ENCODE measurements at places on chromosomes 5 and 9.
A peak's percentile ranks its signal among the peaks of the same experiment; 100 is the strongest.

DNA sequence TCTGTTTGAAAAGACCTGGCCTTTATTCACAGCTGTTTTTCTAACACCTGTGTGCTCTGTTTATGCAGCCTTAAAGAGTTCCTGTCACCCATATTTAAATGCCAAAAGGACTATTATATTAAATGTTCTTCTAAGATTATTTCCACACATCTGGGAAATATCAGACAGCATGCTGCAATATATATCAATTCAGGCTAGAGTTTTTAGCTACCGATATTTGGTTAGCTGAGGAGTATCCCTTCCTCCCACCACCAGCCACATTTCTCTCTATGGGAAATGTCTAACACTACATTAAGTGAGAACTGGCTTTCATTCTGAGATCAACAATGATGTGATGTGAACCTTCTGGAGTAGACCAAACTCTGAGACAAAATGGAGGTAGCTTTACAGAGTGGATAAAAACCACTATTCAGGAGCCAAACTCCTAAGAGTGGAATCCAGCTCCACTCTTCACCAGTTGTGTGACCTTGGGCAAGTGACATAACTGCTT lies 509.2 kb downstream of the ZNF608 start:
- H3K4me1 ChIP-seq: no peaks in the 10 kb centered on the region
- H3K27ac ChIP-seq: no peak overlapping the region
- H3K4me3 ChIP-seq: no peak overlapping the region
- no peaks in the 10 kb centered on the region for H3K36me3 ChIP-seq
- H3K27me3 ChIP-seq: no peaks in the 10 kb centered on the region
- no peak for DNase-seq

DNA sequence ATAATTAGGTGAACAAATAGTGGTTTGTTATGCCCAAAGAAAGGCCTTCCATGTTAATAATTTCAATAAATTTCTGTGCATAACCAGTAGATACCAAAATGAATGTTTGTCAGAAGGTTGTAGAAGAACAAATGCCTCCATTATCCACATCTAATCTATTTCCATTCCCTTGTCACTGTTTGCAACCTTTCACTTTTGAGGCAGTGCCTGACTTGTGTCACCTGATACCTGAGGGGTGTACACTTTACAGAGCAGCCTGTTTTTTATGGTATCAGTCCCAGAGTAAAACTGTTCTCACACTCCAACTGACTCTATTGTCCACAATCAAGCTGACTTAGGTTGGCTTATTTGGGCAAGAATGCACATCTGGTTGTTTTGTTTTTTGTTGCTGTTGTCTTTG lies 40.1 kb downstream of the FREM1 start:
- H3K27ac ChIP-seq: no peak overlapping the region
- H3K4me1 ChIP-seq: no peaks in the 10 kb centered on the region
- H3K36me3 ChIP-seq: no peaks in the 10 kb centered on the region

DNA sequence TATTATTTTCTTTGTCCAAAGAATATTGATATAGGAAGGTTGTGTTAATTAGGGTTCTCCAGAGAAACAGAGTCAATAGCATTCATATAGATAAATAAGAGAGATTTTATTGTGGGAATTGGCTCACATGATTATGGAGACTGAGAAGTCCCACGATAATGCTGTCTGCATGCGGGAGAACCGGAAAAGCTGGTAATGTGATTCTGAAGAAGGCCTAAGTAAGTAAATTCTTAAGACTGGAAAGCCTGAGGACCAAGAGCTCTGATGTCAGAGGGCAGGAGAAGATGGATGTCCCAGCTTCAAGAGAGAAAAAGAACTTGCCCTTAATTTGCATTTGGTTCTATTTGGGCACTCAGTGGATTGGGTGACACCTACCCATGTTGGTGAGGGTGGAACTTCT lies 307.4 kb upstream of the C9orf72 start:
- H3K36me3 ChIP-seq: no peaks in the 10 kb centered on the region
- H3K4me3 ChIP-seq: no peak overlapping the region
- no peak overlapping the region for H3K27ac ChIP-seq

- H3K36me3 ChIP-seq: no peaks in the 10 kb centered on the region
- H3K4me1 ChIP-seq: no peaks in the 10 kb centered on the region
- no peak for DNase-seq
- no peak overlapping the region for H3K4me3 ChIP-seq
Observed at GRCh38 chr5:87899208-87899661, 369.4 kb downstream of the TMEM161B start.

- H3K27ac ChIP-seq: no peak overlapping the region
- no peaks in the 10 kb centered on the region for H3K27me3 ChIP-seq
- no peak overlapping the region for H3K4me3 ChIP-seq
- no peaks in the 10 kb centered on the region for H3K4me1 ChIP-seq
- peaks cover 44% of the 10 kb centered on the region for H3K36me3 ChIP-seq
- peak; percentile 37 for DNase-seq
Observed at GRCh38 chr9:2181792-2182191, 166.6 kb downstream of the SMARCA2 start.

- no peak overlapping the region for H3K4me3 ChIP-seq
- DNase-seq: no peak
- no peak overlapping the region for H3K27ac ChIP-seq
- no peaks in the 10 kb centered on the region for H3K36me3 ChIP-seq
Observed at GRCh38 chr5:162762119-162762518, 675.3 kb upstream of the CCNG1 start.

GRCh38 chr5:72848474-72849428 lies 32.3 kb downstream of the TNPO1 start:
- H3K36me3 ChIP-seq: peaks cover 10% of the 10 kb centered on the region
- peaks cover 13% of the 10 kb centered on the region for H3K4me1 ChIP-seq
- peak; percentile 24 for DNase-seq
- no peaks in the 10 kb centered on the region for H3K27me3 ChIP-seq
- H3K4me3 ChIP-seq: peak overlapping the region; percentile 91
- H3K27ac ChIP-seq: peak overlapping the region; percentile 90

DNA sequence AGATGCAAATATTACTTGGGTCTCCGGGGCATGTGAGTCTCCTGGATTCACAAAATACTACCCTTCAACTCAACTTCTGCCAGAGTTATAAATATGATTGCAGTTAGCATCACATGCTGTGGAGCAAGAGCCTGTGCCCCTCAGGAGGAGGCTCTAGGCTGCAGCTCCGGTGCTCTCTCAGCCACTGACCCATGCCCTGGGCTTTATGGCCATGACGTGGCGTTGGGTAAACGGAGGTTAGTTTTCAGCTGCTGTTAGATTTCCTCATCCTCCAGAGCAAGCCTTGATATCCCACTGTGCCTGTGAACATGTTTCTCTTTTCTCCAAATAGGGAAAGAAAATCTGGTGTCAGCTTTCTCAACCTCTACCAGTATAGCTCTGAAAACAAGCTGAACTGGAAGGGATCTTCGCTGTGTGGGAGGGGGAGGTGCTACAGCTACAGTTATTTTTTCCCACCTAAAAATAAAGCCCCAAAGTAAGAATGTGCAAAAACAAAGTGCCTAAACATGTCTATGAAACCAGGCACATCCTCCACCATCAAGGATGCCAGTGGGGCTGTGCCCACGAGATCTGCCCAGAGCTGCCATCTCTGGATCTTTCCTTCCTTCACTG lies 124.4 kb upstream of the GPR151 start:
- H3K4me1 ChIP-seq: no peaks in the 10 kb centered on the region
- H3K27me3 ChIP-seq: no peaks in the 10 kb centered on the region
- H3K36me3 ChIP-seq: peaks cover 2% of the 10 kb centered on the region
- no peak overlapping the region for H3K27ac ChIP-seq
- no peak overlapping the region for H3K4me3 ChIP-seq

- no peaks in the 10 kb centered on the region for H3K36me3 ChIP-seq
- H3K4me1 ChIP-seq: peaks cover 40% of the 10 kb centered on the region
- no peak for DNase-seq
- no peak overlapping the region for H3K4me3 ChIP-seq
- no peak overlapping the region for H3K27ac ChIP-seq
Observed at GRCh38 chr9:137464291-137464999, 5.3 kb upstream of the NSMF start.

GRCh38 chr5:136011414-136012001 lies 17.3 kb upstream of the TGFBI start:
- H3K36me3 ChIP-seq: no peaks in the 10 kb centered on the region
- H3K4me1 ChIP-seq: peaks cover 3% of the 10 kb centered on the region
- H3K27ac ChIP-seq: no peak overlapping the region
- no peak overlapping the region for H3K4me3 ChIP-seq

All from CD4-positive, alpha-beta T cell (primary cell).